Colonic mucosa (tissue), 4 donors: ENCODE measurements at places on chromosomes 1 and 21.
A peak's percentile ranks its signal among the peaks of the same experiment; 100 is the strongest.

DNA sequence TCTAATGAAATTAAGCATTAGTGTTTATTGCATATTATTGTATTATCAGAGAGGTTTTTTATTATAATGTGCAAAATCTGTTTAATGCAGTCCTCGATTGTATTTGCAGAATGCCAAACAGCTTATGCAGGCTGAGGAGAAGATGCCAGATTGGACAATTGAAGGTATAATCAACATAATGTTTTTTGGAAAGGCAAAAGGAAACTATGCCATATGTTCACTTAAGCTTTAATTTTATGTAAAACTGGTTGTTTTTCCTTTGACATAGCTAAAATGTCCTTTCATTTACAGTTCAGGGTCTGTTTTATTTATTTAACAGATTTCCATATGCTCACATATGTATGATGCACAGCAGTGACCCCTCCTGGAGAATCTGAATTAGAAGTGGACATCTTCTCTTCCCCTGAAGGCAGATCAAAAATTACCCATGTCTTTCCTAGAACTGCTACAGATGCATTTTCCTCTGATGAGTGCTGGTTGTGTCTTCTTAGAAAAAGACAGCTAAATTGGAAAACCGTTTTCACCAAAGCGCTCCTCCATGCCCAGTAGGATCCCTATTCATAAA lies 143.5 kb upstream of the USH2A start:
- no peak for DNase-seq

- no peak for DNase-seq
Observed at GRCh38 chr1:82387012-82387366, 586.3 kb downstream of the ADGRL2 start.

- DNase-seq, result no peak
Observed at GRCh38 chr1:153553830-153554541, 4.9 kb upstream of the S100A3 start.

DNA sequence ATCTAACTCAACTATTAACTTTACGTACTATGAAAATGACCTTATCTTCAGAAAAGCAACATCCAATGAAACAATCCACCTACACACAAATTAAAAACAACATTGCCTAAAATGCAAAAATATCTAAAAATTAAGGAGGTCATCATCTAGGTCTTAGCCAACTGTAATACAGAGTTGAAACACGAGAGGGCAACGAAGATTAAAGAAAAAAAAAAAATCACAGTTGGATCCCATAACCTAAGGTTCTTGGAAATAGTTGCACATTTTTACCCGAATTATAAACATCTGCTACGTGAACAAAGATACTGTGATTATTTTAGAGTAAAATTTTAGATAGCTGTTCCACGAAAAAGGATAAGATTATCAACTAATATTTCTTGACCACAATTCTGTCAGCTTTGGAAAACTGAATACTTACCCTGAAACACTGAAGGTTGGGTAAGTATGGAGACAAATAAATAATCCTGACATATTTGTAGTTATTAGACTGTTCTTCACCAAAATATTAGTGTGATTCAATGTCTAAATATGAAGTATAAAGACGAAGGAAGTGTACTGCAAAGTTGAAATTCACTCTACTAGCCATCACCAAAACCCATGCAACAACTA lies 88.0 kb upstream of the AK4 start:
- DNase-seq, result no peak

DNA sequence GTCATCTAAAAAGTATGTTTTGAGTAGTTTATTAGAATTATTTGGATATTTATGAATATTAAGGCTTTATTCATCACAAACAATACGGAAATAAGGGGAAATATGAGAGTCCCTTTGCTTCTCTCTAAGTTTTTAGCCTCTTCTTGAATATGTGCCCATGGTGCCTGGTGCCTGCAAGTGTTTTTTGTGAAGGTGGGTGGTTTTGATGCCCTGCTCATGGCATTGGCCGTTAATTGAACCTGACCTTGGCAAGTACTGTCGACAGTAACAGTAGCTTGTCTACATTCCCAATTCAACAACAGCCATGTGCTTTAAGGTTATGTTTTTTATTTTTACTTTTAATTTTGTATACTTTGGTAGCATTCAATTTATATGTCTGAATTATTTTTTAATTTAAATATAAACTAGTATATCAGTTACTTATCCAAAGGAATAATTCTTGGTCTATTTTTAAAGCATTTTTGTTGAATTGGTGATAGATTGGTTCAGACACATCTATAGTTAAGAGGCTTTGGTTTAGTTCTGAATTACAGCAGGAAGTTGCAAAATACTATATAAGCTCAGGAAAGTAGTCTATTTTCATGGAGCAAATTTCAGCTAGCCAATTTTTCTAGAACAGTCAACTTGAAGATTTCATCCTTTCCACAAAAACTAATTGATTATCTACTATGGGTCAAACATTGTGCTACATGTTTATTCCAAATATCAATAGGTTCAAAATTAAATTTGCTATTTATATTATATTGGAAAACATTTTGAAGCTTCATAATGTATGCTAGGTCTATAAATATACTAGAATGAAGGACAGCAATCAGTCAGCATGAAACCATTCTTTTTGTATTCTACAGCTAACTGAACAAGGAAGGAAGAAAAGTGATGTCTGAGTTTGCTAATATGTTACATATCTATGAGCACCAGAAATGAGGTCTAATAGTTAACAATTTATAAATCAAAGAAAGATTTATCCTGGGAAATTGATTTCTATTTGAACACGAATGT lies 184.4 kb downstream of the MRPL39 start:
- DNase-seq, result no peak

GRCh38 chr1:19462781-19463503 lies 22.4 kb downstream of the CAPZB start:
- no peak for DNase-seq

- DNase-seq, result no peak
Observed at GRCh38 chr1:20291645-20292084, 990 bp downstream of the VWA5B1 start.

GRCh38 chr1:208190784-208191183 lies 53.4 kb downstream of the PLXNA2 start:
- no peak for DNase-seq

GRCh38 chr1:15430787-15431570 lies 7.3 kb upstream of the CTRC start:
- DNase-seq, result peak; percentile 86

DNA sequence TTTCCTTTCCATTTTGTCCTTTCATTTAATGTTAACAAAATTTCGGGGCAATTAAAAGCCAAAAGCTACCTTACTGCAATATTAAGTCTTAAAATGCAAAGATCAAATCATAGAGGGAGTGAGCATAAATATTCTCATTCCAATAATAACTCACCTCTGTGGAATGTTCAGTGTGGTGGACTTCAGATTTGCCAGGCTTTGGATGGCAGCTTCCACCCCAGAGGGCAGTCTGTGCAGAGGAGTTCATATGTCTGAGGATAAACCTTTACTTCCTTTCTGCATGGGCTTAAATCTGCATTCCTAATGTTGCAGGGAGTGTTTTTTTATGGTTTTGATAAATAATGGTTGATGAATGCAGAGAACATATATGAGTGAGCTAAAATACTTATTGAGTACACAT lies 16.3 kb downstream of the KIAA0040 start:
- no peak for DNase-seq

DNA sequence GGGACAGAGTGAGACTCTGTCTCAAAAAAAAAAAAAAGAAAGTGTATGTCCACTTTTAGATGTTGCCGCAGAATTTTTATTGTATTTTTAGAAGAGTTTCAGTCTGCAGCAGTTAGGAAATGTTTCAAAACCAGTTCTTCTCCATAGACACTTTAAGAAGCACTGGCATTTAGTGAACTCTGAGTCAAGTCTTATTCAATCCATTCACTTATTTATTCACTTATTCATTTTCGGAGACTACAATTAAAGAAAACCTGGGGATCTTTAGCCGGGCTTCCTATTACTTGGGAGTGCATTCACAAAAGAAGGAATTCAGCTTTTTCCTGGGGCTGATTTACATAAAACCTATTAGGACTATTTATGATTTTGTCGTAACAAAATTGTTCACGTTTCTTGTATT lies 12.3 kb downstream of the RCAN3 start:
- DNase-seq, result no peak

GRCh38 chr1:160325252-160325651 lies 17.8 kb downstream of the COPA start:
- DNase-seq, result no peak

DNA sequence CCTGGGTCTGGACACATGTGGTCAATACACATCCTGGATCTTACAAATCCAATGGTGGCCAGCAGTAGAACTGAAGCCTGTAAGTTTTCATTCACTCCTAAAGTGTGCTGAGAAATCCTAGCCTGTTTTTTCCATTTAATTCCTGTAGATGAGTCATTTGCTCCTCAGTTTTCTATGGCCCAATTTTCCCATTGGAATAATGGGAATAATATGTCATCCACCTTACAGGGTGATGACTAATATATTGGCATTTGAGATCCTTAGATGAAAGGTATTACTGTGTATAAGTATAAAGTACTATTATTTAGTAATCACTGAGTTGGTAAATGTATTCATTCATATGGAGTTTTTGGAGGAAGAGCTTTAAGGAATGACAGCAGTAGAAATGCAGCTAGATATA lies 89.7 kb upstream of the ADAR start:
- DNase-seq, result no peak
